ENCODE measurements at places on chromosomes 1 and 21.

DNA sequence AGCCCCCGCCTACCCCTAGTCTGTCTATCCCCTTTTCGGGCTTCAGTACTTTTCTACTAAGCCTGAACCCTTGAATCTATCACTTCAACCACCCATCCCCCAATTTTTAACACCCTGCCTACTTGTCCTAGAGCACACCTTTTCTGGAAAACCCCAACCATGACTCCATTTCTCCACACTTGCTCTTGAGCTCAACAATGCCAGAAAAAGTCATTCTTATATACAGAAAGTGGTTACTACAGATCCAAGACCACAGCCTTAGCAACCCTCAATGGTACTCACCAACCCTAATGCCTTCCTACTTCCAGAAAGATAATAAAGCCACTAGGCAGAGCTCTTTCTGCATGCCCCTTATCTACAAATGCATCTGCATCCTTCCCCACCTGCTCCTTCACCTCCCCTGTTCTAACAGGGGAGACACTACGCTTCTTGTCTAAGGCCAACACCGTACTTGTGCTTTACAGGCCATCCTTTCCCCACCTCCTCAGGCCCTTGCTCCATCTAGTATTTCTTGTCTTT is 41.2 kb downstream of the DMAP1 start:
- DNase-seq: no peak

DNA sequence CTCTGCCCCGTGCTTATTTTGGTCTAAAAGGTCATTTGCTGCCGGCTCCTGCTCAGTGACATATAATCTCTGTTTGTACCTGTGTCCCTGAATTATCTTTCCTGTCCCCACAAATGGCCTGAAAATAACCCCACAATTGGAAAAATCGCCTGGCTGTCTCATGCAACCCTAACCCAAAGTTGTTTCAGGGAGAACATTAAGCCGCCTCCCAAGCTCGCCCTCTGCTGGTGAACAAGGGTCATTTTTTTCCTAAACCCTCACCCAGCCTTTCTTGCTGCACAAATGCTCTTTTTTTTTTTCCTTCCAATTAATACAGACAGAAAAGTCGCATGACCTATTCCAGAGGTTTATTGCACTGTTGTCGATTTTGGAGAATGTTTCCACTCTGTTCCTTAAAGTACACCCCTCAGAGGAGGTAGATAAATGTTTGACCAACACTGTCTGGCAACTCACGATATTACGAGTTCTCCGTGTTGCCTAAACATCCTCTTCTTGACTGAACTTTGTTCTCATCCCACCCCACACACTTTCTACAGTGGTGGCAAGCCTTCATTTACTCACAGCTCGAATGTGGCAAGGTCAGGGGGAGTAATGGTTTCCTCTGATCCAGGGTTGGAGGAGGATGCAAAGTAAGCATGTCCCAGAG is 148.7 kb downstream of the ZZZ3 start:
- peak; percentile 33 for DNase-seq

DNA sequence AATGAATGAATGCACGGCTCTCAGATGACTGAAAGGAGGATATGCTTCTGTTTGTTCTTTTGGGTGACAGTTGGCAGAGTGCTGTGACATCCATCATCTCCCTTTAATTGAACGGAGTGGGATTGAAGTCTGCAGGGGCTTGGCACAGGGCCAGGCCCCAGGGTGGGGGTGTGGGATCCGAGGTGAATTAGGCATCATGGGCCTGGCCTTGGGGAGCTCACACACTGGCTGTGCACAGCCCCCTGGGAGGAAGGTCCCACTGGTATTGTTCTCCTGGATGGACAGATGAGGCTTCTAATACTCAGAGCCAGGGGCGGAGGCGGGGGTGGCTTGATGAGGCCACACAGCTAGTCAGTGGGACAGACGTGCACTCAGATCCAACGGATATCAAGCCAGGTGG is 19.3 kb downstream of the EPHB2 start:
- no peak for DNase-seq

GRCh38 chr1:18253093-18253492 is 145.5 kb downstream of the IGSF21 start:
- no peak for DNase-seq

DNA sequence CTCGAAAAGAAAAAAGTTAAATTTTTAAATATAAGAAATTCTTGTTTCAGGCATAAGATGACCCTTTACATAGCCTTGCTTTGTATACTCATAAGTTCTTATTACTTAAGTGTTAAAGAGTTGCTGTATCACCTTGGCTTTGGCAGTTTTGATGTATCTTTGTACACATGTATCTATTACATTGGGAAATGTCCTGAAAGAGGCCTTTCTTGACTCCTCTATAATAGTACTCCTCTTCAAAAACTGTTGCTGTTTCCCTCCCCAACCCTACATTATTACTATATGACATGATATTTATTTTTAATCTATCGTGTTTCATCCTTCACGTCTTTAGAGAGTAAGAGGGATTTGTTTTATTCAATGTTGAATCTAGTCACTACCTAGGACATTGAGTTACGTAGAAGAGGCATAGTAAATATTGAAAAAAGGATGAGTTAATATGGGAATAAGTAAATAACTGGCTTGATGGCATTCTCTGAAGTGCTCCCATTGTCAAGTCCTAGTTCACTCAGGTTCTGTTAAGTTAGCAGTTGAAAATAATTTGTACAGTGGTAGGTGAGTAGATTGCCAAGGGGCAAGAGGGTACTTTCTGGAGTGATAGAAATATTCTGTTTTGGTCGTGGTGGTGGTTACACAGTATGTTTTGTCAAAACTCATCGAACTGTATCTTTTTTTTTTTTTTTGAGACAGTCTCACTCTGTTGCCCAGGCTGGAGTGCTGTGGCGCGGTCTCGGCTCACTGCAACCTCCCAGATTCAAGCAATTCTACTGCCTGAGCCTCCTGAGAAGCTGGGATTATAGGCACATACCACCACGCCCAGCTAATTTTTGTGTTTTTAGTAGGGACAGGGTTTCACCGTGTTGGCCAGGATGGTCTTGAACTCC is 8.2 kb downstream of the THRAP3 start:
- DNase-seq: no peak

DNA sequence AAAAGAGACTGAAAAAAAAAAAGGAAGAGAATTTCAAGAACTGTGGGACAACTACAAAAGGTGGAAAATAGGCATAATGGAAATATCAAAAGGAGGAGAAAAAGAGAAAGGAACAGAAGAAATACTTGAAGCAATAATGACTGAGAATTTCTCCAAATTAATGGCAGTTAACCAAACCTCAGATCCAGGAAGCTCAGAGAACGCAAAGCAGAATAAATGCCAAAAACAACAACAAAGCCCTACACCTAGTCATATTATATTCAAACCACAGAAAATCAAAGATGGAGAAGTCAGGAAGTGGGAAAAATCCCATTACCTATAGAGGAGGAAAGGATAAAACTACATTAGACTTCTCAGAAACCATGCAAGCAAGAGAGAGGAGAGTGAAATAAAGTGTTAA is 20.7 kb upstream of the AHCYL1 start:
- DNase-seq: no peak

DNA sequence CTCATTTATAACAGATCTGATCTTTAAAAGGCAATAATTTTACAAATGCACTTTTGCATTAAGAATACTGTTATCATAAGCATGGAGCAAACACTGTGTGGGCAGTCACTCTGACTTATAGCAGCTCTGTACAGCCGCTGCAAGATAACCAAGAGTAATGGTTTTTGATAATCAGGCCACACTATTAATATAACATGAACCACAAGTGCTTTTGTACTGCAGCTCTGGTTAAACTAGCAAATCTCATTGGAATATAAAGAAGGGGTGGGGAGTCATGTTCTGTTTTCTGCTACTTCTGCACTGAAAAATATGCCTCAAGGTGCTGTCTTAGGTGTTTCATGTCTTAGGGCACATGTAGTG is 357.4 kb downstream of the LMO4 start:
- no peak for DNase-seq

DNA sequence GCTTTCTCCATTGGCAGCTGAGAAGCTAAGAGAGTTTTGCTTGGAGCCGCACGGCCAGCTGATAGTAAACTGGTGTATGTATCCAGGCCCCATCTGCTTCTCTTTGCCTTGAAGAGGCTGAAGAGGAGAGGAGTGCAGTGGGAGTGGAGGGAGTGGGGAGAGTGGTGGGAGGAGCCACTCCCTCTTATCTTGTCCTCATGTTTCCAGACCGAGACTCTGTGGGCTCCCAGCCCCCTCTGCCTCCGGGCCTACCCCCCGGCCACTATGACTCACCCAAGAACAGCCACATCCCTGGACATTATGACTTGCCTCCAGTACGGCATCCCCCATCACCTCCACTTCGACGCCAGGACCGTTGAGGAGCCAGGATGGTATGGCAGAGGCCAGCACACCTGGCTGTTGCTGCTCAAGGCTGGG is 6.0 kb upstream of the LRRC71 start:
- DNase-seq: no peak

DNA sequence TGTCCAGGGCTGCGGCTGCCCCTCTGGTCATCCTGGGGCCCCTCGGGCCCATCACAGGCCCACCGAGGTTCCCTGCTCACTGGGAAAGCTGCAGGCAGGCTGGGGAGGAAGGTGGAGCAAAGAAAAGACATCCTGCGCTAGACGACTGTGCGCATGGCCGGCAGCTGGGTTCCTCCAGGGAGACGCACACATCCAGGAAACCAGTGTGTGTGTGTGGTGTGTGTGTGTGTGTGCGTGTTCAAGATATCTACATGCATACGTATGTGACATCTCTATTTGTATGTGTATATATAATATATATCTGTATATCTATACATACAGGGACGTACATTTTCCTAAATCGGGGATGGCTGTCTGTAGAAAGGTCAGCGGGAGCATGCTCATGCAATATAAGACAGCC is 63.7 kb downstream of the ACOT7 start:
- no peak for DNase-seq

DNA sequence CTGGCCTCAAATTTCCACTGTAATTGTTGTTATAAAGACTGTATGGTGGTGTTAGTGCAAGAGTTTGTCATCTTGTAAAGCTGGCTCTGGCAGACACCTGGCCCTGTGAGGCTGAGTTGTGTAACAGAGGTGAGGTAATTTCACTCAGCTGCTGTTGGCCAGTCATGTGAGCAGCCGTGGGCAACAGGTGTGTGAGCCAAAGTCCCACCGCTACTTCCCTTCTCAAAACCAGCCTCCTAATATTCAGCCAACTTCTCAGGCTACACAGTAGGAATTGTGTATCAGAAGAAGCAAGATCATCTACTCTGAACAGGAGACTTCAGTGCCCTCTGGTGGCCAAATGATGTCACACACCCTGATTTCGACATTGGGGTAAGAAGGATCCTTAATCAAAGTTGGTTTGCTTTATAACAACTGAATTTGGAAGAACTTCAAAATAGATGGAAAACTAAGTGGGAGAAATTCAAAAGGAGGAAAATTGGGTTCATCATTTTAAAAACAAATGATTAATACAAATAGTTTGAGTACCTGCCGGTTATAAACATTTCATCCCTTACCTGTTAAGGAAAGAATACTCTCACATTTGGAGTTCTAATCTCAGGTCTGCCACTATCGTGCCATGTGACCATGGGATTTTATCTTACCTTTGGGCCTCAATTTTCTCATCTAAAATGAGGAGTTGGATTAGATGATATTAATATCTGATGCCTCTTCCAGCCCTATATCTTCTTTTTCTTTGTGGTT is 2.6 kb upstream of the CREG1 start:
- peak; percentile 61 for DNase-seq

GRCh38 chr1:160400223-160400645 is at the start of gene VANGL2:
VANGL2 (plus strand) TSS chr1:160400564; CDS start chr1:160415838, 15,274 bp downstream.
- DNase-seq: no peak

GRCh38 chr1:194233069-194233468 is 1046.7 kb upstream of the B3GALT2 start:
- DNase-seq: no peak

DNA sequence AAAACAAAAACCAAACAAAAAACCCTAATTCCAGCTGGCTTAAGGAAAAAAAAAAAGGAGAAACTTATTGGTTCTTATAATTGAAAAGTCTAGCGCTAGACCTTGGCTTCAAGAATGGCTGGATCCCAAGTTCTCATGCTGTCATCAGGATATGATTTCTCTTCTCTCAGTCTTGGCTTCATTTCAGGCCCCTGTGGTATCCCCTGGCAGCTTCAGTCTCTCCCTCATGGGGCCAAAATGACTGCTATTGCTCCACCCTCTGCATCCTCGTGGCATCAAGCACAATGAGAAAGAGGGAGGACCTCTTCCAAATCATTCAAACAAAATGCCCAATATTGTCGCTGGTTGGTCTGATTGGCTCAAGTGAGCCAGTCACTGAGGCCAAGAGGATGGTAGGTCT is 80.7 kb downstream of the GIPC2 start:
- no peak for DNase-seq

DNA sequence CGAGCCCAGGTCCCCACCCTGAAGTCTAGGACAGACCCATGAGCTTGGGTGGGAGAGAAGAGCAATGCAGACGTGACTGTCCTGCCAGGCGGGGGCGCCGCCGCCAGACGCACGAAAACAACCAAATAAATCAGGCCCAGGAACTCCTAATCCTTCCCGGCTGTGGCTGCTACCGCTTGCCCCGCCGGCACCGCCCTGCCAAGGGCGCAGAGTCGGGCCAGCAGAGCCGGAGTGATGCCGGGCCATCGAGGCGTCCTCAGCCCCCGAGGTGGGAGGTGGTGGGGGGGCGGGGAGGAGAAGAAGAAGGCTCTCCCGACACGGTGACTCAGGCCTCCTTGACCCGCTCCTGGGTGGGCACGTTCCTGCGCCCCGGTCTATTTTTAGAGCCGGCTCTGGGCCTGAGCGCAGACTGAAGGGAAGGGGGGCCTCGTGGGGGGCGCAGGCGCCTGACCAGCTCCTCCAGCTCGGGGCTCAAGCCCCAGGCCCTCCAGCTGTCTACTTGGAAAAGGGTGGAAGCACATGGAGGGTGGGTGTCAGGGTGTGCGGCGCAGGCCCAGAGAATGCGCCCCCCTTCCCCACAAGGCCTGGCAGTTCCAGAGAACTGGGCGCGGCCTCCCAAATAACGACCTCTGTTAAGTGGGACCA is 10.7 kb upstream of the COL16A1 start:
- DNase-seq: no peak

- DNase-seq: no peak
These were observed 94.2 kb downstream of the PLXNA2 start for GRCh38 chr1:208149776-208150514.

GRCh38 chr1:212690816-212691403 is 8.7 kb downstream of the BATF3 start:
- DNase-seq: no peak

- no peak for DNase-seq
These were observed 6.6 kb downstream of the ATP1A4 start for GRCh38 chr1:160158031-160158430.

GRCh38 chr1:11528611-11529261 is 49.8 kb downstream of the DISP3 start:
- DNase-seq: no peak

DNA sequence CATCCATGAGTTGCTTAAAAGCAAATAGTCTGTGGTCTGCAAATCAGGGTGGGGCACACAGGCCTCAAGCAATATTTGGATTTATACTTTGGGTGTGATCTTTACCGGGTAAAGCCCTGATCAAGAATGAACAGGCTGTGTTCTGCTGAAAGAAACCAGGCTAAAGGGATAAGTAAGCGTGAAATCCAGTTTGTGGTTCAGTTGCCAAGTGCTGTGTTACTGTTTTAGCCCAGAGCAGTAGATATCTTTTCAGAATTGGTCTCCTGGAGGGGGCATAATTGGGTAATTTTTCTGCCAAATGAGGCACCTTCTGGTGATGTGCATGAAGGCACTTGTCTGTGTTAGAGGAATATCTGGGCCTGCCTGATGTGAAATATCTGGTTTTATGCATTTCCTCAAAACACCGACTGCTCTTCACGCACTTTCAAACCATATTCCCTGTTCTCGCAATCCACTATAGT is 21.4 kb downstream of the AIM2 start:
- DNase-seq: no peak
